ENCODE measurements at places on chromosomes 6 and 20. TPM values are rescaled to one million over a fixed set of nuclear protein-coding genes. Genes with fewer than 3 reads are reported as not detected.
A peak's percentile ranks its signal among the peaks of the same experiment; 100 is the strongest.

GRCh38 chr20:823574-823902 lies 10.0 kb upstream of the FAM110A start:
- H3K27me3 ChIP-seq = no peaks in the 10 kb centered on the region
- no peaks in the 10 kb centered on the region for H3K36me3 ChIP-seq
- no peak overlapping the region for H3K4me3 ChIP-seq
- H3K4me1 ChIP-seq = peaks cover 9% of the 10 kb centered on the region
- H3K27ac ChIP-seq = no peak overlapping the region

- no peak for DNase-seq
- no peak overlapping the region for H3K4me3 ChIP-seq
- no peaks in the 10 kb centered on the region for H3K4me1 ChIP-seq
- H3K36me3 ChIP-seq = no peaks in the 10 kb centered on the region
Measured at GRCh38 chr6:169241688-169242350, 11.8 kb downstream of the THBS2 start.

TBPL1 gene
- 18.7 TPM for total RNA-seq

DNA sequence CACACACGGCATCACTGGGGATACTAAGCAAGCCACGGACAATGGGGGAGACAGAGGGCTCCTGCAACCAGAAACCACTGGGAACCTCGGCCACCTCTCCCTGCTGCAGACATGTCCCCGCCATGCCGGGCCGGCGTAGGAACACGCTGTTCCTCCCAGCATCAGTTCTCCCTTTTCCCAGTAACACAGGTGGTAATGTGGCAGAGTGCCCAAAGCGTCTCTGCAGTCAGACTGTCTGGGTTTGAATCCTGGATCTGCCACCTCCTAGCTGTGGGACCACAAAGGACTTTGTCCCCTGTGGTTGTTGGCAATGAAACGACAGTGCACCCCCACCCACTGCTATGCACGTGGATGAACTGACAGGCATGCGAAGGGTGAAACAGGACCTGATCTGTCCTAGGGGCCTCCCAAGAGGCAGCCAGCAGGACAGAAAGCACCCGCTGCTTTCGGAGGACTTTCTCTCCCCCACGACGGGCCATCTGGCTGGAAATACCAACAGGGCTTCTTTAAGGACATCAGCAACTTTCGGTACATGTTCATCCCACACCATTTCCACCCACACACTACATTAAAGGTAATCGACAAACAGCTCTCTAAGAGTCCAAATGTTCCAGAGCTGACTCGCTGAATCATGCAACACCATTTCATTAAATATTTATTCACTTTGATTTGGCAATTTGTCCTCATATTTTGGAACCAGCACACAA lies 74.1 kb downstream of the SULF2 start:
- H3K4me3 ChIP-seq = no peak overlapping the region
- no peaks in the 10 kb centered on the region for H3K36me3 ChIP-seq
- peak overlapping the region; percentile 74 for H3K27ac ChIP-seq
- no peak for DNase-seq
- no peaks in the 10 kb centered on the region for H3K27me3 ChIP-seq
- peaks cover 53% of the 10 kb centered on the region for H3K4me1 ChIP-seq

GRCh38 chr6:157653521-157653920 lies 169.5 kb upstream of the SNX9 start:
- H3K36me3 ChIP-seq = no peaks in the 10 kb centered on the region
- H3K4me1 ChIP-seq = peaks cover 19% of the 10 kb centered on the region
- no peak overlapping the region for H3K4me3 ChIP-seq
- no peaks in the 10 kb centered on the region for H3K27me3 ChIP-seq

ZSCAN16 gene
- total RNA-seq = 3.4 TPM

MBOAT1 gene
- 4.5 TPM for total RNA-seq

ZNF311 gene
- total RNA-seq = 0.65 TPM

- H3K27ac ChIP-seq = no peak overlapping the region
- DNase-seq = no peak
- H3K36me3 ChIP-seq = no peaks in the 10 kb centered on the region
- H3K4me1 ChIP-seq = no peaks in the 10 kb centered on the region
- H3K27me3 ChIP-seq = no peaks in the 10 kb centered on the region
- H3K4me3 ChIP-seq = no peak overlapping the region
Measured at GRCh38 chr6:12602342-12602741, 114.2 kb upstream of the PHACTR1 start.

DNA sequence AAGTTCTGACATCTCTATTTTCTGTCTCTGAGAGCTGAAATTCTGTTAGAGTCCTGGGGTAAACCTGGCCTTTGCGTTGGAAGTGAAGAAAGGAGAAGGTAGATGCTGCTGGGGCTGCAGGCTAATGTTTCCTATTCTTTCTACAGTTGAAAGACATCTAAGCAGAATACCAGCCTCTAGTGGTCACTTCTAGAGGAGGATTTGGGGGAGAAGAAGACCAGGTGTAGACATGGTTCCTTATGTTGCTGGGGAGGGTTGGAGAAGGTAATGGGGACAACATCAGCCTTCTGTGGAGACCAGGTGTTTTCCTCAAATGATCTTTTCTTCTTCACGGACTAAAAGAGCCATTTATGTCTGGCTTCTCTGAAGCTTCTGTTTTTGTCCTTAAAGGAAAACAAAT lies 62.6 kb downstream of the BTBD3 start:
- H3K27me3 ChIP-seq = no peaks in the 10 kb centered on the region
- H3K4me3 ChIP-seq = no peak overlapping the region
- H3K4me1 ChIP-seq = no peaks in the 10 kb centered on the region
- DNase-seq = no peak
- H3K36me3 ChIP-seq = no peaks in the 10 kb centered on the region
